Stimulated activated CD8-positive, alpha-beta memory T cell treated with anti-CD3 and anti-CD28 coated beads, Interleukin-2, amount 100 ng/mL, for 1 hour (primary cell): ENCODE measurements at places on chromosomes 1 and 21.

DNA sequence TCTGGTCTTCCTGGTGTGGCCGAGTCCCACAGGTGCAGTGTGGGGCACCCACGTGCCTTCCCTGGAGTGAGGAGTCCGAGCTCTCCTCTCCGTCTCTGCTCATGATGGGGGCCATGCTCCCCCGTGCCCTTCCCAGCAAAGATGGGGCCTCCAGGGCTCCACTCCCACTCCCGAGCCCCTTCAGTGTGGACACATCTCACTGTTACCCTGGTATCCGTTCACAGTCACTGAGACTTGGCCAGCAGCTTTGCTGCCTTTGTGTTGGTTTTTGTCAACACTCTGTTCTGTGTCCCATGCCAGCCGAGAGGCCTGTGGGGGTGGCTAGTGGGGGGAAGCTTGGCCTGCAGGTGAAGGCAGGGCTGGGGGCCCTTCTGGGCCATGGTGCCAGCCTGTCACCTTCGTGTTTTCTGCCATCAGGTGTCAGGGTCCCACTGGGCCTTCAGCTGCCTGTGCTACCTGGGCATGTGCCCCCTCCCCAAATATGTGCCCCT lies 46.9 kb upstream of the POFUT2 start:
- DNase-seq = no peak

DNA sequence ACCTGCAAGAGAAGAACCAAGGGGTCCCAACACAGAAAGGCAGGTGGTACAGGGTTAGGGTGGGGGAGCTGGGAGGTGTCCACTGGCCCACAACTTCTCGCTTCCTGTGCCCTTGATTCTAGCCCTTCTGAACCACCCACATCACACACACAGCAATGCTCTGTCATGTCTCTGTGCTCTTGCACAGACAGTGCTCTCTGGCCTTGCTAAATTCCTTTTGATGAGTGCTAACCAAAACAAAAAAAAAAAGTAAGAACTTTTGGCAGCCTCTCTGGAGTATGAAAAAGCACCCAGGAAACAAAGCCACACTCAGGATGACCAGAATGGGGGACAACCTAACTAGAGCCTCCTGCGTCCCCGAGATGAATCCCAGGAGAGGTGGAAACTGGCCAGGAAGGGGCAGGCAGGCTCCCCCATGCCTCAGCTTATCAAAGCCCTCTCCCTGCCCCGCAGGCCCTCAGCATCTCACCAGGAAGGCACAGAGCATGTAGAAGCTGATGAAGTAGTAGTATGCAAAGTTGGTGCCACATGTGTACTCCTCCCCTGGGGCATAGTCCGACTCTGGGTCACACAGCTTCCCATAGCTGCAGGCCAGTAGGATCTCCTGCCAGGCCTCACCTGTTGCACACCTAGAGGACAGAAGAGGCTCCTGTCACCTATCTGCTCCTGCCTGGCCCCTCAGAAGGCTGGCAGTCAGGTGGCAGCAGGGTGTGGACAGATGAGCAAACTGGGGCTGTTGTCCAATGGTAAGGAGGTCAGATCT lies 27.2 kb upstream of the KIF21B start:
- DNase-seq = no peak

GRCh38 chr1:217561446-217561845 lies 69.4 kb downstream of the GPATCH2 start:
- DNase-seq = no peak

DNA sequence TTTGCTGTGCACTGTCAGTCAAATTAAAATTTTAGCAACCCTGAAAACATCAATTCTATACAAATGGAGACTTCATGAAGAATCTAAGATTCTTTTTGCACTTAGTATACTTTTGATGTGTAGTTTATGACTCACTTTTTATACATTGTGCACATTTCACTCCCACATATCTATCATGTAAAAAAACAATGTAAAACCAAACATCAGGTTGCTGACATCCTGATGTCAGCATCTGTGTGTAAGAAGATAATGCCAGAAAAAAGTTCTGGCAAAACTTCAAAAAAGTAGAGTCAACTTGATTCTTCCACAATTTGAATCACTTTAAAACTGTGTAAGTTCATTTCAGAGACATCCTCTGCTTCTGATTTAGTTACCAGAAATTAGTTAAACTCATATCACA lies 115.7 kb downstream of the CENPF start:
- DNase-seq = no peak

GRCh38 chr1:188056011-188056410 lies 1227.3 kb downstream of the PLA2G4A start:
- DNase-seq = no peak

DNA sequence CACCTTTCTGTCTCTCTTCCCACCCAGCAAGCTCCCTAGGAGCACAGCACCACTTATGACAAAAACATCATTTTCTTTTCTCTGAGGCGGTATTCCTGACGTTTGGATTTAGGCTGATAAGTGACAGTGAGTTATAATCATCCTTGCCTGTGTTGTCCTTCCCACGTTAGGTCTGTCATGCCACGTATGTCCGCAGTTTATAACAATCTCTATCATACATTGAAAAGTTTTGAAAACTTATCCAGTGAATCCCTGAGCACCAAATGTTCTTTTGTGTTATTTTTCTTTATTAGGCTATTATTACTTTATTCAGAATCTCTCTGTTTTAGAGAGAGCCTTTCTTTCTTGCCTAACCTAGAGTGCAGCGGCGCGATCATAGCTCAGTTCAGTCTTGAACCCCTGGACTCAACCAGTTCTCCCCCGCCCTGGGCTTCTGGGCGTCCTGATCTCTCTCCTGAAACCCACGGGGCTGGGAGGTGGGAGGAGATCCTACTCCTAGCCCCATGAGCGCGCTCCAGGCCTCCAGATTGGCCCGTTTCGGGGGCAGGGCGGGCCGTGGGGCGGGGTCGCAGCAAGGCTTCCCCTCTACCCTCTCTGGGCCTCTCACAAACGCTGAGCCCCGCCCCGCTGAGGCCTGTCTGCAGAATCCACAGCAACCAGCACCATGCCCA lies at the start of gene GSTM2:
Gene GSTM2, plus strand, starts transcription at position 606 of the 671 bp plus-strand sequence. Its CDS starts 59 bp downstream, at position 665.
- peak; percentile 33 for DNase-seq

GRCh38 chr21:21051109-21052055 lies 53.2 kb downstream of the NCAM2 start:
- no peak for DNase-seq

GRCh38 chr1:21384620-21385019 lies 55.3 kb upstream of the NBPF3 start:
- DNase-seq = no peak

- no peak for DNase-seq
Observed at GRCh38 chr1:24878775-24879742, 51.0 kb downstream of the RUNX3 start.

DNA sequence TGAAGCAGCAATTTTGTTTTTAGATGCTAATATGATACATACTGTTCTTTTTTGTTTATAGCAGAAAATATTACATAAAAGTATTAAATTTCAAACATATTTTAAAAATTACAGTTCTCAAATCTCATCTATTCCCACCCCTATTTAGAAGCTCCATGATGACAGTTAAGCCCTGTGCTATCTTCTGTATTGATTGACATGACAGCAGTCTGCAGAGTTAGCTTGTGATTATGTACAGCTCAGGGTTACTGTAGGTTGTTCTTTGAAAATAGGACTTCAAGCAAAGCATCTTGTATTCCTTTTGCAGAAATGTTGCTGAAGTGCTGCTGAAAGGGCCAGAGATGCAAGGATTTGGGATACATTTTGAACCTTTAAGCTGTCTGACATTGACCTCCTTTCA lies 8.2 kb downstream of the GPSM2 start:
- no peak for DNase-seq

- DNase-seq = no peak
Observed at GRCh38 chr1:25817840-25818501, 1.8 kb upstream of the MTFR1L start.

GRCh38 chr1:200856716-200857357 lies 15.9 kb upstream of the GPR25 start:
- DNase-seq = no peak

GRCh38 chr1:209755926-209756614 lies at the start of gene TRAF3IP3:
Gene TRAF3IP3, plus strand, starts transcription at chr1:209756053. Its CDS starts 3,987 bp downstream, at chr1:209760040.
- peak; percentile 41 for DNase-seq

DNA sequence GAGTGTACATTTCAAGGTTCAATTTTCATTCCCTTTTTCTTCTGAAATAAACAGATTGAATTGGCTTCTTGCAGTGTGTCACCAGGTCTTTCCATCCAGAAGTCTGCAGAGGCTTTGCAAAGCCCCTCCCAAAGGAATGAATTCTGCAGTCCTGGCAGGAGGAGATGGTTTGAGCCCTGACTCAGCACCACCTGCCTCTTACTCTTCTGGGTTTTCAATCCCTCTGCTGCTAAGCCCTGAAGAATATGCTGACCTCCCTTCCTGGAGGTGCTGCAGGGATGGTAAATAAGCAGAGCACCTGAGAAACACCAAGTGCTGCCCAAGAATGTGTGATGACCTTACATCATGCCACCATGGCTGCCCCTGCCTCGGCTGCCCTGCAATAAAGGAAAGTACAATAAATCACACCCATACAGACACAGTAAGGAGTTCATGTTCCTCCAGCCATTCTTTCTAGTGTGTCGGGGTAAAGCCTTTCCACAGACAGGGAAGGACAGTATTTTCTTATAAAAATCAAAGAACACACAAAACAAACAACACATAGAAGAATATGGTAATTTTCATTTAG lies 209.2 kb downstream of the ZNF326 start:
- no peak for DNase-seq

DNA sequence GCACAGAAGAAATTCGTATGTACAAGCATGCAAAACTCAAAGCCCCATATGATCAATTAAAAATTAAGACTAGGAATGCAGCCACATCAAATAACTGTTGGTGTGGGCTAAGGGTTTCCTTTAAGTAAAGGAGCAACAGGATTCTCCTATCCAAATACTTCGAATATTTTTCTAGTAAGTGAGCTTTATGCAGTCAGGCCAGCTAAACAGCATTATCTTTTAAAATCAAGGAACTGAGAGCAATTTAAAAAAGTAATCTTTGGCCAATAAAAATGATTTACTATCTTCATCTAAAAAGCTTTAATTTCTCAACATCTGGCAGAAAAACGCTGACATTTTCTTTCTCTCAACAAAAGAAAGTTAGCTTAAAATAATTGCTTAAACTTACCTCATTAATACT lies 19.8 kb downstream of the CNN3 start:
- no peak for DNase-seq

DNA sequence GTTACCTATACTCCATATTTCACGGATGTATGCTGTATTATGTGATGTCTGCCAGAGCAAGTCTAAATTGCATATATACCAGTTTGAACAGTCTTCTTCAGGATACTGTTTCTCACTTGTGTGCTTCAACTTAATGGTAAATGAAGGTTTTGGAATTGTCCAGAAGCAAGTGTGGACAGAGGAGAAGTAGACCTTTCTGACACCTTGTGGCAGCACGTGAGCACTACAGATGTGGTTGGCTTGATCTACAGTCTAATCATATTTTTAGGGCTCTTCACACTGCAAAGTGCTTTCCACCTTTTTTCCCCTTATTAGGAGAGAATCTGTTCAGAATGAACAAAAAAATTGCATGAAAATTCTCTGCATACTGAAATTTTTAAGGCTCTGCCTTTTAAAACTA lies 10.9 kb downstream of the MORC3 start:
- peak; percentile 7 for DNase-seq

DNA sequence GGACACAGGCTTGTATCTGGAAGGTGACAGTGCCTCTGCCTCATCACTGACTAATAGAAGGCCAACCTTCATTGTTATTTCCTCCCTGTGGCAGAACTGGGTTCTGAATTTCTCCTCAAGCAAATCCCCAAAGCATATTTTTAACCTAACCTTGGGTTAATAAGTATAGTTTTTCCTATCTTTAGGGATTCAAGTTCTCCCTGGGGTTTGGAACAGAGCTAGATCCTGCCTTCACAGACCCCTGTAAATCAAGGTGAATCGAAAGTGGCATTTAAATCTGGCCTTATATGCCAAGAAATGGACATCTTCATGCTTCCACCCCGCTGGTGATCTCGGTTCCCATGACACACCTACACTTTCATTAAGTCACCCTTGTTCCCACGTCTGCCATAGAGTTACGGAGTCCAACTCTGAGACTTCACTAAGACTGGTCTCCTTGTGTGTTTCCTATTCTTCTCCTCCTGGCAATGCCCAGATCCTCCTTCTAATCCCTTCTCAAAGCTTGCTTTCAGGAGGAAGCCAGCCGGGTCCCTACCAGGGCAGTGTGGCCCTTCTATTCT lies 4.3 kb upstream of the CHI3L2 start:
- no peak for DNase-seq

DNA sequence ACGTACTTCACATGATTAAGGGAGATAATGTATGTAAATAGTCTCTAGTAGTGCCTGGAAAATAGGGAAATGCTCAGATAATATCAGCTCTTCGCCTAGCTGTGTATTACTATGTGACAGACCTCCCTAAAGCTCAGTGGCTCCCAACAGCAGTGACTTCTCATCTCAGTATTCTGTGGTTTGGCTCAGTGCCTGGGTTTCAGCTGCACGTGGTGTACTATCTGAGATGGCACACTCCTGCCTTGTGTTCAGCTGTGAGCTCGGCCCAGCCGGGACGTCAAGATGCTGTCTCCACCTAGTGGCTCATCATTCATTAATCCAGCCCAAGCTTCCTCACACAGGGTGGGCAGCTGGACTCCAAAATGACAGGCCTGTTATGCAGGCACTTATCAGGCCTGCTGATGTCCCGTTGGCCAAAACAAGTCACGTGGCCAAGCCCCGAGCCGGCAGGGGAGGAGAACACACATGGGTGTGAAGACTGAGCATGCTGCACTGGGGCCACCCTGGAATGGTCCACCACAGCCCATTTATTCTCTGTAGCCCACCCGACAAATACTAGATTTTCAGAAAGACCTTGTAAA lies 17.8 kb downstream of the SLFNL1 start:
- DNase-seq = peak; percentile 66

- no peak for DNase-seq
Observed at GRCh38 chr1:18469514-18469913, 11.2 kb upstream of the KLHDC7A start.

DNA sequence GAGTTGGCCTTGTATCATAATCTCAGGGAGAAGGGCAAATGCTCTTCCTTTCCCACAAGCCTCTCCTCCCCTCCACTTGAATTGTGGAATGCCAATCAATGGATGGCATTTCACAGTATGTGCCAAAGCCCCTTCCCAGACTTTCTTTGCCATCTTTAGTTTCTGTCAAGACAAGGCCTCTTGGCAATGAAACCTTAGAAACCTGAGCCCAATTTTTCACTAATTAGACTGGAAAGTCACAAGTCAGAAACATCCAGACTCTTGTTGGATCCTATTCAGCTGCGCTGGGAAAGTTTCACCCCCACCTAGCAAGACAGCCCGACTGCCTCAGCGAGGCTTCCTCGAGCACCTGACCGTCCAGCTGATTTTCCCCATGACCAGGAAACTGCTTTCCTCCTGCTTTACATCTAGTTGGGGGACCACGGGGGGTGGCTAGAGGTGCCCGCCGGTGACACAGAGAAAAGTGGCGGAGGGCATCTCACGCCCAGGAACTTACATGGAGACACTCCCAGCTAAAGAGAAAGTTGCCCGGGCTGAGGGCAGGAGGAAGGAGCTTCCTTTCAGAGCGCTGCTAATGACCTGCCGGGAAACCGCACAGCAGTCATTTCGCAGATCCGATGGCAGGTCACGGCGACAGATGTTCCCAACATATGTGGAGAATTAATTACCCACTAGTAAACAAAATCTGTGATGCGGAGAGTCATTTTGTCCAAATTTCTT lies 302.6 kb upstream of the RRP15 start:
- no peak for DNase-seq
